ENCODE measurements at places on chromosomes 6 and 20.

- DNase-seq, result no peak
These were observed 200.5 kb upstream of the CDYL start for GRCh38 chr6:4575714-4576113.

GRCh38 chr20:9838378-9839295 lies at the start of gene PAK5:
Gene PAK5, minus strand, starts transcription at chr20:9839076. Its CDS starts 194,748 bp downstream, at chr20:9644328.
- DNase-seq, result peak; percentile 82

- peak; percentile 67 for DNase-seq
These were observed 68.4 kb downstream of the RSPO3 start for GRCh38 chr6:127186889-127187288.

GRCh38 chr20:50883856-50884255 lies 47.4 kb downstream of the ADNP start:
- no peak for DNase-seq

DNA sequence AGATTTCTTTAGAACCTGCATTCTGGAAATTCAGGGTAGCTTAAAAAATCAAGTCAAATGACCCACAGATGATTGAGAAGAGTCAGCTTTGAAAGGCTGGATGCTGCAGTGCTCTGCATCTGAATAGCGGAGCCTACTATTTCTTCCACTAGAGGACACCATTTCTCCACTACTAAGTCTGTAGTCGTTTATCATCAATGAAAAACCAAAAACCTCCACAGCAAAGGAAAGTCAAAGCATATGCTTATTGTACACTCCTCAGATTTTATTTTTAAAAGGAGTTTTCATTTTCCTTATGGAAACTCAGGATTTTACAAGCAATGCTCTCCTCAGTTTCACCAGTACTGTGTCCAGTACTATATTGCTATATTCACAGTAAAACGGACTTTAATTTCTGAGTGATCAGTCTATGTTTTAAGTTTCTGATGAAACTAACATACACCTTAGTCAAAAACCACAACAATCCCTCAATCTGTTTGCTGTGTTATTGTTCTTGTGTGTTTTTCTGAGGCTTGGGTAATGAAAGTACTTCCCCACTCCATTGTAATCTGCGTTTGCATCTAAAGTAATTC lies 50.5 kb upstream of the ENPP5 start:
- DNase-seq, result peak; percentile 20

DNA sequence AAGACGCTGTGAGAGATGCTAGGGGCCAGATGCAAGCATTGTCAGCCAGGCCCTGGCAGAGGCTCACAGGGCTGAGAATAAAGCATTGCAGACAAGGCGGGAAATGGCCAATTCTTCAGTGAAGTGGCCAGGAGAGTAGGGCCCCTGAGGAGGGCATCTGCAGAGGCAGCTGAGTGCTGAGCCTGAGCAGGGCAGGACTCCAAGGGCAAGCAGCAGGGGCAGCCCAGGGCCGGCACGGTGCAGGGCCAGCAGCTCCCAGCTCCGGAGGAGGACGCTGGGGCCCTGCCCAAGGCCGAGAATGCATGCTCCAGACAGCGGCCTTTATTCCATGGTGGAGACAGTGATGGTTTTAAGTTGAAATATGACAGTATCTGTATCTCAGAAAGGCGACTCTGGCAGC lies 305.5 kb downstream of the FOXC1 start:
- DNase-seq, result no peak

DNA sequence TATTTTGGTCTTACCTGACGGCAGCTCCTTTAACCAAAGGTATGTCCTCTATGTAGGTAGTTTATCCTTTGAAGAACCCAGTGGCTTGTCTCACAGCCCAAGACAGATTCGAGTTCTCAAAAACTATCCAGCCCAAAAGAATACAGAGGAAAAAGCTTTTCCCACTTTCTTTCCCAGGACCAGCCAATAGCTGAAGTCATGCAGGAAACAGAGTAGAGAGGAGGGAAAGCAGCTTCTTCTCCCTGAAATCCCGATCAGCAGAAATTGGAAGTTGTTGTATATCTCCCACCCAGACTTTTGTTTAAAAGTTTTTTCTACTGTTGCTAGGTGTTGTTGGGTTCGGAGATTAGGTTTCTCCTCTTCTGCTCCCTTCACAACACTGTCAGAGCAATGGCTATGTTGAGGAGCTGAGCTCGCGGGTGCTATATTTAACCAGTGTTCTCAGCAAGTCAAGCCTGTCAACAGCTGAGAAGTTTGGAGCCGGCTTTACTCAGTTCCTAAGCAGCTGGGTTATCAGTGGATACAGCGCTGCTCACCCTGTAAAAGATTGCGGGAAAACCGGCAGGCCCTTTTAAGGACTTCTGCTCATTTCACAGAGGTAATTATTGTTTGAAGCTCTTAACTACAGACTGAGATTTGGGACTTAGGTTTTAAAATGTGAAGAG lies at the start of gene FILIP1:
Gene FILIP1, minus strand, starts transcription at position 401 of the 665 bp plus-strand sequence. CDS start 78,828 bp downstream, outside the sequence.
- peak; percentile 18 for DNase-seq

DNA sequence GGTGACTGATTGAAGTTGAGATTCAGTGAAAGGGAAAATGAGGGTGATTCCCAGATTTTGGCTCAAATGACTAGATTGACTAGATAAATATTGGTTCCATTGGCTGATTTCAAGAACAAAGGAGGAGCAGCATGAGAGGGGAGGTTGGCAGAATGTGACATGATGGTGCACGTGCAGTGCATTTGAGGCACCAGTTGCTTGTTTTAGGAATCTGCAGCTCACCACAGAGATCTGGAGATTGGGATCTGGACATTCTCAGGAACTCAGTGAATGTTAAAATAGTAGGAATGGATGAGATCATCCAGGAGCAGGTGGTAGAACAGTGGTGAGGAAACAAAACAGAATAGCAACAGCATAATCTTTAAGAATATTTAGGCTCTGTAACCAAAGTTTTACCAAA lies 496.3 kb downstream of the DHX35 start:
- no peak for DNase-seq

- no peak for DNase-seq
These were observed 3.9 kb downstream of the ATXN1 start for GRCh38 chr6:16757332-16757731.

- no peak for DNase-seq
These were observed 46.5 kb downstream of the PPARD start for GRCh38 chr6:35388772-35389352.

DNA sequence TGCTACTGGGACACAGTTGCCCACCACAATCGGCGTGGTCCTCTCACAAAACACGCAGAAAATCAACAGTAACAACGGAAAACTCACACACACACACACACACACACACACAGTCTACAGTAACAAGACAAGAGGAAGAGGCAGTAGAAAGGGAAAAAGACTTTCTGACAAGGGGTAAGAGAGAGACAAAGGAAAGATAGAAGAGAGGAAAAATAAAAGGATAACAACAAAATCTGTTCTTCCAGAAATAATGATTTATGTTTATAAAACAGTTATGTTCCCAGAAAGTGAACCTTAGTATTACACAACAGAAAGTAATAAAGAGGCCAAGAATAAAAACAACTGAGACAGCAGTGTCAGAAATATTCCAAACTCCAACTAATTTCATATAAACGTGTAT lies 2.9 kb downstream of the RANBP9 start:
- DNase-seq, result no peak

GRCh38 chr6:150813993-150814359 lies 51.5 kb upstream of the MTHFD1L start:
- DNase-seq, result no peak

DNA sequence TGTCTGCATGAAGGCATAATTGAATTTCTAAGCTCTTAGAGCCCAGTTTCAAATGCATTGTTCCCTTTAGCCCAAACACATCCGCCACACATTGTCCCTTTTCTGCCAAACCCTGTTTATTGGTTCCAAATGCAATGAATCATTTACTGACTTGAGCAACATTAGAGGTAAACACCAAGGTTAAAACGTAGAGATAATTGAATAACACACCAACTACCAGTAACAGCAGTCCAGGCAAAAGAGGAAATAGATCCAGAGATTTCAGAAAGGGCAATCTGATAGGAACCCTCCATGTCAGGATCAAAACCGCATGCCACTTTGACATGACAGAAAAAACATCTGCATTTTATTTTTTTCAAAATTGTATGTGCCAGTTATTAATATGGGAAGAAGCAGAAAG lies 114.8 kb downstream of the PKHD1 start:
- no peak for DNase-seq

DNA sequence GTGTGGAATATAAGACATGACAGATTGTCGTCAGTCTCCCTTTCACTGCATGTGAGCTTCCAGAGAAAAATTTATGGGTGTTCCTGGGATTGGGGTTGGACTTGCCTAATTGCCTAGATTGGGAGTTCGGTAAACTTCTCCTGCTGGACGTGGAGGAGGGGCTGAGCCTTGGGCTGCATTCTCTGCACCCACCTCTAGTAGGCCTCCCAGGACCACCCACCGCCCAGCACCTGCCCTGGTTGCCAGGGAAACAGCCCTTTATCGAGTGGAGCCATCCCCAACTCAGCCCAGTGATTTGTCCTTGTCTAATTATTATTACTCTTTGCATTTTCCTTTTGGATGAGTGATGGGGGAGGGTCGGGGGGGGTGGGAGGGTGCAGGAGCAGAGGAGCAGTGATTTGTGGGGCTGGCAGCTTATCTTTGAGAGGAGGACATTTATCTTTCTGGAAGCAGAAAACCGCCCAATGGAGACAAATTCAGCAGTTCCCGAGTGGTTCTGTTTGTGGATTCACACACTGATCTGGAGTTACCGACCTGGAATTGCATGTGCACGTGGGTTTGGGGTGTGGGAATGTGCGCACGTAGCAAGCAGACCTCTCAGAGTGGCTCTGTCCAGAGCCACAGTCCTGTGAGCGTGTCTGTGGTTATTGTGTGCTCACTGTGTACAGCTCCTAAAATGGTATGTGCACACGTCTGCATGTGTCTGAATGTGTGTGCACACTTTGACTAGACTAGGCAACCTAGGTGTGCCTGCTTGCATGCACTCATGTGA lies 104.5 kb downstream of the DHX35 start:
- peak; percentile 32 for DNase-seq

- no peak for DNase-seq
These were observed 3.8 kb downstream of the GUCA1A start for GRCh38 chr6:42176981-42177380.

- DNase-seq, result no peak
These were observed 95.8 kb upstream of the TAB2 start for GRCh38 chr6:149221774-149222070.

DNA sequence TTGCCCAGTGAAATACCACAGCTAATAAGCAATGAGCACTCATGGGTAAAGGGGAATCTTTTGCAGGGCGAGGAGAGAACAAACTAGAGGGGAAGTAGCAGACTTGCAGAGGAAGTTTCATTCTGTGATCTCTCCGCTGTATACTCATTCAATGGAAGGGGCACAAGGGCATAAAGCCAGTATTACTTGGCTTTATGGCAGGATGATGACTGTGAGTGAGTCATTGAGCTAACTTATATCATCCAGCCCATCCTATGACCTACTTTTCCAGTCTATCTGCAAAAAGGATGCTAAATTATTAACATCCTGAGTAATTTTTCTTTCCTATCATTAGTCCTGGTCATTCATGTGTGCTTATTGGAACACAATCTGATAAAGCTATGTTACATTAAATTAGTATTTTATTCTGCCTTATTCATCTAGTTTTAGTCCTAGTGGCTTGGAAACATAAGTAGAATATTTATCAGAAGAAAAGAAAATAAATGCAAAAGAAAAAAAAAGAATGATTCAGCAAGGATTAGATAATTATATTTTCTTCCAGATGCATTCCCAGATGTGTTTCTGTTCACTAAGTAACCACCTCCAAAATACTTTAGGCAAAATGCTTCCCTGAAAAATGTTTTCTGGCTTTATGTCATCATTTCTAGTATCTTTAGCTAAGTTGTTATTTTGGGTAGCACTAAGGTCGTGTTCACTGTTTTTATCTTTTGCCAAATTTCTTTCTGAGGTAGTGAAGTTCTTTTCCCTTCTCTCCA lies 471.7 kb downstream of the CDKAL1 start:
- DNase-seq, result no peak

GRCh38 chr6:75484535-75484934 lies 9.1 kb downstream of the FILIP1 start:
- DNase-seq, result no peak

DNA sequence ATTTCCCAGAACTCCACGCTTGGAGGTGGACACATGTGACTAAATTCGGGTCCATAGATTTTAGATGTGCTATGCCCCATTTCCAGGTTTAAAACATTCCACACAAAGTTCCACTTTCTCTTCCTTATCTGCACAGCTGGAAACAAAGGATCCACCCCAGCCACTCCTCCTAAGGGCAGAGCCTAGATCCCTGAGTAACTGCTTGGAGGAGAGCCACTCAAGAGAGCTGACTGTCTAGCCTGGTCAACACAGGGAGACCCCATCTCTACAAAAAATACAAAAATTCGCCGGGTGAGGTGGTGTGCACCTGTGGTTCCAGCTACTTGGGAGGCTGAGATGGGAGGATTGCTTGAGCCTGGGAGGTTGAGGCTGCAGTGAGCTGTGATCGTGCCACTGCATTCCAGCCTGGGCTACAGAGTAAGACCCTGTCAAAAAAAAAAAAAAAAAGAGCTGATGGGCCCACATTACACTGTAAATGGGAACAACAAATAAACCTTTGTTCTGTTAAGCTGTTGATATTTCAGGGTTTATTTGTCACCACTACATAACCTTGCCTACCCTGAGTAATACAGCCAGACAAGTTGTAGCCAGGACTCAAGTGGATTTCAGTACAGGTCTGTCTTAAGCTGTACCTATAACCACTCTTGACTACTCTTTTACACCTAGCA lies 25.8 kb upstream of the SNRPC start:
- DNase-seq, result no peak

DNA sequence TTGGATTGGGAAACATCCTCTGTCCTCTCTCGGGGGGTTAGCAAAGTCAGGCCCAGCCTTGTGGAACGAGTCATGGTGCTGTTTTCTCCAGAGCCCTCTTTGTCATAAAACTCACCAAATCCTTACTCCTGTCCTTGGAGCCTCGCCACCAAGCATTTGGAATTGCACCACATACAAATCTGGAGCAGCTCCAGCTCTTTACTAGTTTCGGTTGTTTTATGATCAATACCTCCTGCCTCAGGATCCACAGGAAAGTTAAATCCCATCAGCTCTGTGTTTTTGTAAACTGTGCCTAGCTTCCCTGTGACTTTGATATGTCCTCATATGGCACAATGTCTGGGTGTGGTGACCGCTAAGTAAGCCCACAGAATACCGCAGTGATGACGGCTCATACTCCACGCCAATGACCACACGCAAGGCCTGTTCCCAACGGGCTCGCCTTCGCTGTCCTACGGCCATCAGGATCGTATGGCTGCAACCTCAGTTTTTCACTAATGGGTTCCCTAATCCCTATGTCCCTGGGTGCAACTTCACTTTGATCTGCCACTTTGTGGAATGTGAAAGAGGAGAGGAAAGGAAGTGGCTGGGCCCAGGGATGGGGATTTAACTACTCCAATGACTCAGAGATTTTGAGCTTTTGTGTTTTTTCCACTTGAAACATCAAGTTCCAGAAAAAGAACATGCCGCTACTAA lies 111.3 kb upstream of the FOXQ1 start:
- DNase-seq, result no peak

GRCh38 chr20:7392542-7393206 lies 547.6 kb downstream of the HAO1 start:
- DNase-seq, result no peak

DNA sequence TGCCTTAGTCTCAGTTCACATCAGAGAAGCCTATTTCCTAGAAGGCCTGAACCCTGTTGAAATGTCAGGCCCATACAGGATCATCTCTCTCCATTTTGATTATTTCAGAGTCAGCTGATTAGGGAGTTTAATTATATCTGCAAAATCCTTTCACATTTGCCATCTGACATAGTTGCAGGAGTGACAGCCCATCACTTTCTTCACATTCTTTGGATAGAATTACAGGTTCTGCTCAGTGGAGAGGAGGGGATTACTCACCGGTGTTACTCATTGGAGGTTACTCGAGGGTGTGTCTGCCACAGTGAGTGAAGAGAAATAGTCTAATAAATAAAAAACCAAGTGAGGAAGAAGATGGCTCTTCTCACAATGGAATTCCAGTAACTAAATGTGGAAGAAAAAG lies 216.8 kb downstream of the TMEM242 start:
- no peak for DNase-seq

Measured in endothelial cell (in vitro differentiated cells).